Activated T-cell treated with anti-CD3 and anti-CD28 coated beads for 4 hours (primary cell): ENCODE measurements at places on chromosomes 7 and 10.
A peak's percentile ranks its signal among the peaks of the same experiment; 100 is the strongest.

- no peak for DNase-seq
Measured at GRCh38 chr10:72472306-72472705, 117.6 kb upstream of the DNAJB12 start.

DNA sequence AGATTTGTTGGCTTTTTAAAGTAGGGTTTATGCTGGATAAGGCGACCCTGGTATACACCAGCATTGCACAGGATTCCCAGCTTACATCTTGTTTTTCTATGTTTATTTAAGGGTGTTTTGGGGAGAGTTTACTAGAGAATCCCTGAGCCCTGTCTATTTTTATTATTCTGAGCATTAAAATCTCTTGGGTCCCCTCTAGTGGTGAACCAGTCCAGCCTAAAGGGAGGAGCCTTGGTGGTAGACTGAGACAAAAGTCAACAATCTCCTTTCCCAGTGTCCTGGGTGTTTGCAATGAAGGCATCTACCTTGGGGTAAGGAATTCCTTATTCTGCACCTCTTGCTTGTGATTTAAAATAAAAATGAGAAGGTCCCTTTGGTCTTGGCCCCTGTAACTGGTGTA is 38.2 kb downstream of the ANTXRL start:
- no peak for DNase-seq

DNA sequence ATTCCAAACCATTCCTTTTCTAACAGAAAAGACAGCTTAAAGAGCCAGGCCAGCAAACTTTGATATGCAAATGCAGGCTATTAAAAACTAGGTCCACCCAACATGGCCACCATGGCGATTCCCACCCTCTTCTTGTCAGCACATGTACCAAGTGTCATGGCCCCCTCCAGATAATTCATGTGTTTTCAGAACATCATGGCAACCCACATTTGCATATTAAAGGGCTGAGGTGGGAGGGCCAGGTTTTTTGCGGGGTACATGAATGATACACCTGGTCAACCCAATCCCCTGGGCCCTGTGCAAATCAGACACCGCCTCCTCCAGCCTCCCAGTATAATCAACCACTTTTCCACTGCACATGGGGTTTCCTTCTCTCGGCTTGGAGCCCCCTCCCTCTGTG is 965 bp upstream of the ERVW-1 start:
- DNase-seq = no peak

DNA sequence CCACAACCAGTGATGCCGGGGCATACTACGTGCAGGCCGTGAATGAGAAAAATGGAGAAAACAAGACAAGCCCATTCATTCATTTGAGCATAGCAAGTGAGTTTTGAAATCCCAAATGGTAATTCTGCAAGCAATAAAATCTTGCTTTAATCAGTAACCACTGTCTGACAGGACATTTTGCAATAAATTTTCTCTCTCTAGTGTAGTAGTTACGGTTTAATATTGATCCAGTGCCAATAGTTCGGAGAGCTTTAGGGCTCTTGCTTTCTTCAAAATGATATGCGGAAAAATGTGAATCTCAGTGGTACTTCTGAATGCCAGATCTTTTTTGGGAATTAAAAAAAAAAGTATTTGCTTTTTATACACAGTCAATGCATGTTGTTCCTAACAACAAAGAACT is 520.4 kb downstream of the SDK1 start:
- no peak for DNase-seq

DNA sequence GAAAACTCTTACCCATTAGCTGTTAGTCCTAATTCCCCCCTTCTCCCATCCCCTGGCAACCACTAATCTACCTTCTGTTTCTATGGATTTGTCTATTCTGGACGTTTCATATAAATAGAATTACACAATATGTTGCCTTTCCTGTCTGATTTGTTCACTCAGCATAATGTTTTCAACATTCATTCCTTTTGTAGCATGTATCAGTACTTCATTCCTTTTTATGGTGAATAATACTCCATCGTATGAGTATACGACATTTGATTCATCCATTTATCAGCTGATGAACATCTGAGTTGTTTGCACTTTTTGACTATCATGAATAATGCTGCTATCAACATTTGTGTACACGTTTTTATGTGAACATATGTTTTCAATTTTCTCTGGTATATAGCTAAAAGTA is 4.4 kb upstream of the FRAT1 start:
- DNase-seq = no peak

GRCh38 chr7:76149847-76150691 is 51.6 kb upstream of the SRRM3 start:
- no peak for DNase-seq

DNA sequence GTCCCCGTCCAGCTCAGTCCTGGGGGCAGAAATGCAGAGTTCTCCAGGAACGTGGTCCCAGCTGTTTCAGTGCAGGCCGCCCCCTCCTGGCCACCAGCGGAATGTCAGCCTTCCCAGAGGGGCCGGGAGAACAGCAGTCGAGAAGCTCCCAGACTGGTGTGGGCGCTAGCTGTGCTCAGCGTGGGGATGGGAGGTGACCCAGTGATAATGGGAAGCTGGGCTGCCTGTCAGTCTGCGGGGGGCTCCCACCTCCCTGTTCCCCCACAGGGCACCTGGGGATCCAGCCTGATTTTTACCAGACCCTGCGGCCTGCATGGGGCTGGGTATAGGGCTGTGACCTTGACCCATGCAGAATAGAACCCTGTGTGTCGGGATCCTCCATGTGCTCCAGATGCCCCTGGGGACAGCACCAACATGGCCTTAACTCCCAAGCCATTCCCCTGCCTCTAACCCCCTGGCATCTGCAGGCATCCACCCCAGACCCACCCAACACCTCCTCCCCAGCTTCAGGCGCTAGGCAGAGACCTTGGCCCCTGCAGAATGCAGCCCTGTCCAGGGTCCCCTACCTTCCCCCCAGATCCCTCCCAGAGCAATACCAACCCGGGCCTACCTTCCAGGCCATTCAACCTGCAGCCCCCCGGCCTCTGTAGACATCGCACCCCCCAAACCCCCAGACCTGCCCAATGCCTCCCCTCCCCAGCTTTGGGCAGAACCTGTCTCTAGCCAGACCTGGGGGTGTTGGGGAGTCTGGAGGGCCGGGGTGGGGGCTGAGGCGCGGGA is 880 bp upstream of the ELN start:
- DNase-seq = peak; percentile 38

- no peak for DNase-seq
Measured at GRCh38 chr10:88386821-88387773, 196.0 kb downstream of the RNLS start.

- no peak for DNase-seq
Measured at GRCh38 chr10:63866747-63867140, 345.5 kb downstream of the REEP3 start.

DNA sequence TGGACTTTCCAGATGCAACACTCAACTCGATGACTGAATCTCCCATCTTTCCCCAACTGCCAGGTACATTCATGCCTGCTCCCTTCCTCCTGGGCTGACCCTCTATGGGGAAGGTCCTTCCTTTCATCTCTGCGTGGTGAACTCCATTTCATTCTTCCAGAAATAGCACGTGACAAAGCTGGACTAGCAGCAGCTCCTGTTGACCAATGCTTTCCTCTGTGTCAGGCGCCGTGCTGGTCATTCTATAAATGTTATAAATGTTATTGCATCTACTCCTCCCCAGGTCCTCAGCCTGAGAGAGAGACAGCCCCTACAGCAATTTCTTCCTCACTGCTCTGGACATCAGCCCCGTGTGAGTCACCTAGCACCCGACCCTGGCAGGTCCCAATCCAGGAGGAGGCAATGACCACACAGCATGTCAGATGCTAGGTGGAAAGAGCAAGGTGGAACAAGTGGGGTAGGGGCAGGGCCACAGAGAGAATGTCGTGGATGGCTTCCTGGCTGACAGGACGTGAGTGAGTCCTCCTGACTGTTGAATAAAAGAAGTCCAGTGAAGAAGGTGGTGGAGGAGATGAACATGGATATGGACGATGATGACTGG is 178.1 kb downstream of the ADAM12 start:
- DNase-seq = no peak

GRCh38 chr10:73867871-73868631 is 6.3 kb downstream of the CAMK2G start:
- no peak for DNase-seq

DNA sequence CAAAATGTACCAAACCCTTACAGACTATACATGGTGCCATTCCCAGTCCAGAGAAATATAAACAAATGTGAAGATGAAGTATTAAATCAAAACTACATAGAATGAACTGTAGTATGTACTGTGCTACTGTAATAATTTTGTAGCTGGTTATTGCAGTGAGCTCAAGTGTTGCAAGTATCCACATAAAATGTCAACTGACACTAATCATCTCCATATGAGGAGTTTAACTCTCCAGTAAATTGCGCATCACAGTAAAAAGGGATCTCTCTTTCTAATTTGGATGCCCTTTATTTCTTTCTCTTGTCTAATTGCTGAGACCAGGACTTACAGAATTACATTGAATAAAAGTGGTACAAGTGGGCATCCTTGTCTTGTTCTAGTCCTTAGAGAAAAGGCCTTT is 165.5 kb downstream of the CPED1 start:
- no peak for DNase-seq

DNA sequence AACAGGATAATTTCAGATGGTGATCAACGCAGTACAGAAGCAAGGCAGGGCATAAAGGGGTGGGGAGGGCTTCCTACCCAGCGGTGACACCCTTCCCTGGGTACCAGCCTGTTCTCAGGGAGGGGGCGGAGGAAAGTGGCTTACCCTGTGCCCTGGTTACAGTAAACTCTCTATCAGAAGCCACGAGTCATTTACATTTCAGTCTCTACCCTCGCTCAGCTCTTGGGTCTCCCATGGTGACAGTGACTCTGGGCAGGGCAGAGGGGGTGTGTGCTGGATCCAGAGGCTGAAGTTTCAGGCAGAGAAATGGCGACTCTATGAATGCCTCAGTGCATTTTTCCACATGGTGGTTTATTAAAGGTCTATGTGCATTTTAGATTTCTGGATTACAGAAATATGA is 107.0 kb downstream of the ADARB2 start:
- DNase-seq = no peak
